ENCODE measurements at places on chromosomes 5 and 9. TPM values are rescaled to one million over a fixed set of nuclear protein-coding genes. Genes with fewer than 3 reads are reported as not detected.
A peak's percentile ranks its signal among the peaks of the same experiment; 100 is the strongest.

MUSK gene
- not detected for polyA plus RNA-seq

DNA sequence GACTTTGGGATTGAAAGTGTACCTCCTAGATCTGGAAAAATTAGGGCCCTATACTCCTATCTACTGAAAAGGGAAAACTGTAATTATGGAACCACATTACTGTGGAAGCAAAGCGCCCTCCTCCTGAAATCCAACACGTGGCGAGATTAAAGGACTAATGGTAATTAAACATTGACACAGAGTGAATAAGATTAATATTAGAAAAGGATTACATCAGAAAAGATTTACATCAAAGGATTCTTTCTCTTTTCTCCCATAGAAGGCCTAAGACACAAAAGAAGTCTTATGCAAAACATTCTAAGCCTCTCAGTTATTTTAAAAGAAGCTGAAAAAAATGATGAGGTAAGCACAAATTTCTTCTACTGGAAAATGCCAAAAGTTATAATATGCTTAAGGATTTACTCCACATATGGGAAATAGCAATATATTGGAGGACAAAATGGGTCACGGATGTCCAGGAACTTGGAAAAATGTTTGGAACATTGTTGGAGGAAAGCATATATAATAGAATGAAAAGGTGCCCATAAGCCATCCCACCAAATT lies 227.8 kb downstream of the TRPM3 start:
- no peaks in the 10 kb centered on the region for H3K27me3 ChIP-seq
- no peak for DNase-seq
- H3K27ac ChIP-seq = no peak overlapping the region
- no peaks in the 10 kb centered on the region for H3K4me1 ChIP-seq
- H3K4me3 ChIP-seq = no peak overlapping the region

DNA sequence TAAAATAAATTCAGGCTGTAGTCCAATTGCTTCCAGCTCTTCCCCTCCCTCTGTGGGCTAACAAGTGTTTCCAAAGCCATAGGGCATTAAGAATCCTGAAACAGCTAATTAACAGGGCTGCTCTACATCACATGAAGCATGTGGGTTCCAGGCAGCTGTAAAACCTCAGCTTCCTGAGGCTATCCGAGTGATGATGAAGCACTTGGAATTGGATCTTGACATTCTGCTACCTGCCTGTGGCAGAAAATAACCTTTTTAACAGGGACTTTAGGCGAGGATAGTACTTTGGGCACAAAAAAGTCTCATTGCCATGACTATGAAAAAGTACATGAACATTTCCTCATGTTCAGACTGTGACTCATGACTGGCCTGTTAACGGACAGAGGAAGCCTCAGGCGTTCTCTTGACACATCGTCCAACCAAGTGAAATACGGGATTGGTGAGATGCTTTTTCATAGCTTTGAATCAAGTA lies 107.2 kb downstream of the PDE4D start:
- no peaks in the 10 kb centered on the region for H3K4me1 ChIP-seq
- H3K36me3 ChIP-seq = no peaks in the 10 kb centered on the region
- no peaks in the 10 kb centered on the region for H3K27me3 ChIP-seq
- H3K27ac ChIP-seq = no peak overlapping the region

DNA sequence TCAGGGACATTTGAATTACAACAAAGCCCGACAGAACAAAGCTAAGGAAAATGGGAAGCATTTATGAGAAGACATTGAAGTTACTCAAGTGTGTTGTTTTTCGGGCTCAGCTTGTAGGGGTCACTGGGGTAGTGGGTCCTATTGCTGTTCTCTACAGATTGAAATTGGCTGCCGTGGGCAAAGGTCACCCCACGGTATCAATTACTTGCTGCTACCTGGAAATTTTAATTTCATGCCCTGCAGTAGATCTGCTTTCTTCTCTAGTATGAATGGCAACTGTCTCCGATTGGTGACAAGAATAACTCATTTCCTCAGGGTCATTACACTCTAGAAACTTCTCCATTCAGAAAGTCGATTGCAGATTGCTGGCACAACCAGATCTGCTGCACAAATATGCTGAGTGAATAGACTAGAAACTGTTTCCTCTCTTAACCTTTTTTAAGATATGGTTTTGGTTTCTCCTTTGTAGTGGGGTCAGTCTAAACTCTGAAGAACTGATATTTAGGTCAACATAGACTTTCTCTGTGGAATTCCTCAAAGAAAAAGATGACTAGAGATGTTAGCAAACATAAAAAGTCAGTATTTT lies 454.1 kb downstream of the ARHGEF28 start:
- H3K27ac ChIP-seq = no peak overlapping the region
- peaks cover 2% of the 10 kb centered on the region for H3K27me3 ChIP-seq
- no peaks in the 10 kb centered on the region for H3K36me3 ChIP-seq

OCLN gene
- 0.07 TPM for polyA plus RNA-seq

FAM81B gene
- polyA plus RNA-seq = not detected

DNA sequence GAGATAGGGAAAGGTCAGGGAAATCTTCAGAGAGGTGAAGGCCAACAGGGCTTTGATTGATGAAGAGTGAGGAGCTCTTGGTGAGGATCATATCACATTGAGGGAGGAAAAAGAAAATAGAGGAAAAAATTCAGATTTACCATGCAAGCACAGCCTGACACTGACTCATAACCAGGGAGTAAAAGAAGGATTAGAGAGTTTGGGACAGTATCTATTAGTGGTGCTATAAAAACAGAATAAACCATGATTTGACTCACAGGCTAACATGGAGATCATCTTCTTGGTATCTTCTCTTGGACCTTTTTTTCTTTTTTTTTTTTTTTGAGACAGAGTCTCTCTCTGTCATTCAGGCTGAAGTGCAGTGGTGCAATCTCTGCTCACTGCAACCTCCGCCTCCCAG lies 44.4 kb downstream of the MUSK start:
- no peak overlapping the region for H3K27ac ChIP-seq
- no peak overlapping the region for H3K4me3 ChIP-seq
- H3K36me3 ChIP-seq = no peaks in the 10 kb centered on the region
- no peaks in the 10 kb centered on the region for H3K27me3 ChIP-seq
- H3K4me1 ChIP-seq = no peaks in the 10 kb centered on the region

GRCh38 chr9:93265301-93265971 lies 81.5 kb downstream of the WNK2 start:
- DNase-seq = no peak
- no peak overlapping the region for H3K27ac ChIP-seq
- H3K4me3 ChIP-seq = no peak overlapping the region
- no peaks in the 10 kb centered on the region for H3K27me3 ChIP-seq

EIF4E1B gene
- not detected for polyA plus RNA-seq

DNA sequence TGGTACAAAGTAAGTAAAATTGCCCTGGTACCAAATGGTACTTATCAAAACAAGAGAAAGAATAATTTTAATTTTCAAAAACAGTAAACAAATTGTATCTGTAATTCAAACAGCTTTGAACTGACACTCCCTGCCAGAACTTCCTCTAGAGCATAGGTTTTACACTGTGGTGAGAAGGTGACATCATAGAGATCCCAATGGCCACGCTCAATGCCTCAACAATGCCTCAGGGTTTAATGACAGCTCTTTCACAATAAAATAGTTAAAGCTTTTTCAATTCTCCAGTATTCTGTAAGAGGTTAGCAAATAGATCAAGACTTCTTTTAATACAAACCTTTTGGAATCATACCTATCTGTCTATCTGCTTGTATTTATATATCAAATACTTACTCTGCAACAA lies 437.1 kb downstream of the PRR16 start:
- no peak overlapping the region for H3K27ac ChIP-seq
- H3K36me3 ChIP-seq = no peaks in the 10 kb centered on the region
- DNase-seq = no peak
- no peaks in the 10 kb centered on the region for H3K27me3 ChIP-seq
- no peak overlapping the region for H3K4me3 ChIP-seq

GRCh38 chr5:140109018-140109758 lies 4.7 kb upstream of the PURA start:
- H3K36me3 ChIP-seq = no peaks in the 10 kb centered on the region
- DNase-seq = no peak
- peak overlapping the region; percentile 80 for H3K4me3 ChIP-seq
- H3K27ac ChIP-seq = peak overlapping the region; percentile 91
- peaks cover 42% of the 10 kb centered on the region for H3K4me1 ChIP-seq

ACOT12 gene
- not detected for polyA plus RNA-seq

DNA sequence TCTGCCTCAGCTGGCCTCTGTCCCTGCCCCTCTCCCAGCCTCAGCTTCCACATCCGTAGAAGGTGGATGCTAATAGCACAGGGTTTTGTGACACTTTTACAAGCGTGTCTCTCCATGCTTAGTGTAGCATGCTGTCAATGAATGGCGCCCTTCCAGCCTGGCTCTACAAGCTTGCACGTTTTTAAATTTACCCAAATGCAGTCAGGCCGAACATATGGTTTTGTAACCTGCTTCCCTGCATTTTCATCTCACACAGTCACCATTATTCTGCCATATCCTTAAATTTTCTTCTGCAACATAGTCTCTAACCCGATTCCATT lies 28.8 kb downstream of the FAM163B start:
- DNase-seq = no peak
- H3K27me3 ChIP-seq = no peaks in the 10 kb centered on the region
- no peak overlapping the region for H3K27ac ChIP-seq
- H3K4me1 ChIP-seq = peaks cover 8% of the 10 kb centered on the region

LIX1 gene
- polyA plus RNA-seq = not detected

DNA sequence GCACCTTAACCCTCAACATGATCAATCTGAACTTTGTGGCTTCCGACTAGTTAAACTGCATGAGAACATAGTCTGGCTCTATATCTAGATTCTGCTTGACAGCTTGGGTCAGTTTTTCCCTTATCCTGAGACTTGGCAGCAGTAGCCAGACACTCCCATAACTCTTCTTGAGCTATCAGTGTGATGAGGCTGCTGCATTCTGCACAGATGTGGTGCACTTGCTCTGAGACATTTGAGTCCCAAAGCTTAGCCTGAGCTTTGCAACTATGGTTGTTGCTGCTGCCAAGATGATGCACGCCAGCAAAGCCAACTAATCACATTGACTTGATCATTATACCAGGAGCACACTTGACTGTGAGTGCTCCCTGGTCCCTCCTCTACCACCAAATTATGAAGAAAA lies 36.2 kb downstream of the MOCS2 start:
- no peak overlapping the region for H3K4me3 ChIP-seq
- no peak overlapping the region for H3K27ac ChIP-seq
- H3K4me1 ChIP-seq = no peaks in the 10 kb centered on the region
- no peak for DNase-seq
- no peaks in the 10 kb centered on the region for H3K36me3 ChIP-seq

SLC36A3 gene
- polyA plus RNA-seq = not detected

DNA sequence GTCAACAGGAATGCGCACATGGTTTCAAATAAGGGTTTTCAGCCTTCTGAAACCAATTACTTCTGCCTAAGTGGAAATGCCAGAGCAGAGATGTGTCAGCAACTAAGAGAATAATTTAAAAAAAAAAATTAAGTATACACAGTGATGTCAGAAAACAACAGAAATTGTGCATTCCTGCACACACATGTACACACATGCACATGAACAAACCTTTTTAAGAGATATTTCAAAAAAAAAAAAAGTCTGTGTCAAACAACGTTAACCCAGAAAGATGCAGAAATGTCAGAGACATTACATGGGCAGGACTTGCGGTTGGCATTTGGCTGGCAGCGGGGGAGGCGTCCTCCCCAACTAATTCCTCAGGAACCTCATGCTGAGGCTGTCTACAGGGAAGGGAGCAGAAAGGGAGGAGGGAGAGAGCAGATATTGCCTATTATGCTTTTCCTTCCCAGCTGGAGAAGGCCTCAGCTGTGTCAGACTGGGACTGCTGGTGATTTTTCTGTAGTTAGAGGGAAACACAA lies 536.9 kb upstream of the WWC1 start:
- no peaks in the 10 kb centered on the region for H3K27me3 ChIP-seq
- no peak overlapping the region for H3K4me3 ChIP-seq
- no peak overlapping the region for H3K27ac ChIP-seq
- no peaks in the 10 kb centered on the region for H3K36me3 ChIP-seq
- no peak for DNase-seq

CDH10 gene
- not detected for polyA plus RNA-seq

GRCh38 chr5:144179226-144179625 lies 8.6 kb downstream of the KCTD16 start:
- H3K27ac ChIP-seq = no peak overlapping the region
- peaks cover 7% of the 10 kb centered on the region for H3K4me1 ChIP-seq
- no peak overlapping the region for H3K4me3 ChIP-seq
- H3K27me3 ChIP-seq = no peaks in the 10 kb centered on the region

LRRC19 gene
- polyA plus RNA-seq = not detected

- H3K27ac ChIP-seq = peak overlapping the region; percentile 79
- no peaks in the 10 kb centered on the region for H3K36me3 ChIP-seq
- no peaks in the 10 kb centered on the region for H3K27me3 ChIP-seq
- peaks cover 69% of the 10 kb centered on the region for H3K4me1 ChIP-seq
- DNase-seq = no peak
These were observed 72.9 kb downstream of the SERINC5 start for GRCh38 chr5:80182809-80183580.

DNA sequence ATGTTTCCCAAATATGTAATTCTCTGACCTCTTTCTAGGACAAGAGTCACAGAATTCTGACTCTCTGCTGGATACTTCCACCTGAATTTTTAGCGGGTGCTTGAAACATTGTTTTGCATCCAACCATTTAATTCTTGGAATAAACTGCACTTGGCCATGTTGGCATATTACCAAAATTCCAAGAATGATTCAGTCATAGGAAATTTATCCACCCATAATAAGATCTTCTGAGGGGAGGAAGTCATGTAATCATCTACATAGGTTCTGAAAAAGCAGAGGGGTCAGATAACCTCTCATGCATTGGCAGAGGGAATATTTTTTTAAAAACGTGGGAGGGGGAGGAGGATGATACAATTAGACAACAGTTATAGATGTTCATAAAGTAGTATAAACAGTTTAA lies 156.9 kb downstream of the PAM start:
- no peaks in the 10 kb centered on the region for H3K27me3 ChIP-seq
- H3K27ac ChIP-seq = no peak overlapping the region
- H3K36me3 ChIP-seq = no peaks in the 10 kb centered on the region

CCL27 gene
- polyA plus RNA-seq = not detected

DNA sequence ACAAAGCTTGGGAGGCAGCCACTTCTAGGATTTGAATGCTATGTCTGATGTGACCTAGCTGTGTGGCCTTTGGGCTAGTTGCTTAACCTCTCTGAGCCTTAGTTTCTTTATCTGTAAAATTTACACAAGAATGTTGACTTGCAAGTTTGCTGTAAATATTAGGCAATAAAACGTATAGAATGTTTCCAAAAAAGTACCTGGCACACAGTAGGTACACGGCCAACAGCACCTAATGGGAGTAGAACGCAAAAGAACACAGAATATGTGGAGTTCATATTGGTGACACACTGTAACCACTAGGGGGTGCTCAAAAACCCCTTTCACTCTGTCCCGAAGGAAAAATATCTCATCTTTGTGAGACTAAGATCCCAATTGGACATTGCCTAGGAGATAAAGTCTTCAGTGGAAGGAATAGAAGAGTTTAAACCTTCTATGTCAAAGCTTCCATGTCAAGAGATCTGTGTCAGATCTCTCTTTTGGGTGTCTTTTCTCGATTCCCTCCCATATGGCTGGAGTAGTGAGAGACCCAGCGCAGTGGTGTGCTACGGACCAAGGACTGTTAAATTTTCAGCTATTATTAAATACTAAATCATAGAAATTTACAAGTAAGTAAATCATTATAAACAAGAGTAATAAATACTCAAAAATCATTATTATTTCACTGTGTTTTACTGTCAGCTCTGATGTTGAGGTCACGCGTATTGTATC lies 145.4 kb upstream of the RAD23B start:
- H3K36me3 ChIP-seq = no peaks in the 10 kb centered on the region
- no peak overlapping the region for H3K4me3 ChIP-seq
- H3K27me3 ChIP-seq = no peaks in the 10 kb centered on the region
- peak; percentile 10 for DNase-seq
- H3K4me1 ChIP-seq = no peaks in the 10 kb centered on the region

- no peaks in the 10 kb centered on the region for H3K27me3 ChIP-seq
- H3K36me3 ChIP-seq = no peaks in the 10 kb centered on the region
- no peak overlapping the region for H3K27ac ChIP-seq
- no peak for DNase-seq
- no peaks in the 10 kb centered on the region for H3K4me1 ChIP-seq
These were observed 763.7 kb upstream of the GRAMD2B start for GRCh38 chr5:125659316-125660023.

Measured in naive thymus-derived CD4-positive, alpha-beta T cell (primary cell).